SIG-M5 (cell line): ENCODE measurements at places on chromosomes 13 and 19.

DNA sequence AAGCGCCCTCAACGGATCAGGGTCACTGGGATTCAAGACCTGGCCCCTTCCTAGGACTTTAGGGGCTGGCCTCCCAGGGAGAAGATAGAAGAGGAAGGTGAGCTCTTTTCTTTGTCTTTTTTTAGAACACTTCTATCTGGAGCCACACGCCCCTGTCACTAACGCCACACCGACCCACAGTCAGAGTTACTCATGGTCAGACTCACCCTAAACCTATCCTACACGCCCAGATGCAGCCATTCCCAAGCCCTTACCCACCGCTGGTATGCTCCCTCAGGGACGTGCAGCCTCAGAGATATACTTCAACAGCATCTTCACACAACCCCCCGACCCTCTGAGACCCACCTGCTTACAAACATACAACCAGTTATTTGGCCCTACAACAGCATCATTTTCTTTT, 29.9 kb upstream of the MUC16 start:
- no peak for DNase-seq

GRCh38 chr13:101452519-101453485, at the start of gene ITGBL1:
ITGBL1 (plus strand) TSS chr13:101452675; CDS start chr13:101452834, 159 bp downstream.
- DNase-seq, result no peak

DNA sequence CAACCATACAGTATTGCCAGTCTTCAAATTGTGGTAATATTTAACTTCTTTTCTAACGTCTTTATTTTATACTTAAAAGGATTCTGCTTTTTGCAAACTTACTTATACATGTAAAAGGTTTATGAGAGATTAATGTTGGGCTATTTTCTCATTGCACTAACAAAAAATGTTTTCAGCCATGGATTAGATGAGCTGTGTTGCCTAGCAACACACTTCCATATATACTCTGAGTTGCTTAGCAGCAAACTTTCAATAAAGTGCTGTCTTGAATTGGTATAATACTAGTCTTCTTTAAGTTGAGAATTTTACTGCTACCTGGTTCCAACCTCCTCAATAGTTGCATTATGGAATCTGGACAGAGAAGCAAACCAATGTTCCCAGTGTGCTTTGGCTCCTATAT, 777.4 kb upstream of the PCDH9 start:
- no peak for DNase-seq

DNA sequence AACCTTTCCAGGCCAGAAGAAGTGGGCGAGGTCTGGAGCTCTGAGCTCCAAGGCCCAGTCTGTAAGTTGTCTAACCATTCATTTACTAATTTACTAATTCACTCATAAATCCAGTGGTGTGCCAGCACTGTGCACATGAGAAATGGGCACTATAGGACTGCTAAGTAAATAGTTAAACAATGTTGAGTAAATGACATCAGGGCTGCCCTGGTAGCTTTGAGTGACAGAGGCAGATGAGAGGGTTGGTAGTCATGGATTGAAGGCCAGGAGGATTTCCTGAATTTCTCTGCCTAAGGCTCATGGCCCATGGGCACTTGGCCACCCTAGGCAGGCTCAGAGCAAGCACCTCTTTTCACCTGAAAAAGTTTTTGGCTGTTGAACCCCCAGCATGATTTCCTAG, 216.9 kb upstream of the RXFP2 start:
- DNase-seq, result no peak

GRCh38 chr19:40525234-40526051, 51.2 kb upstream of the SHKBP1 start:
- no peak for DNase-seq

- DNase-seq, result no peak
Observed at GRCh38 chr19:3499738-3500428, 591 bp downstream of the DOHH start.

DNA sequence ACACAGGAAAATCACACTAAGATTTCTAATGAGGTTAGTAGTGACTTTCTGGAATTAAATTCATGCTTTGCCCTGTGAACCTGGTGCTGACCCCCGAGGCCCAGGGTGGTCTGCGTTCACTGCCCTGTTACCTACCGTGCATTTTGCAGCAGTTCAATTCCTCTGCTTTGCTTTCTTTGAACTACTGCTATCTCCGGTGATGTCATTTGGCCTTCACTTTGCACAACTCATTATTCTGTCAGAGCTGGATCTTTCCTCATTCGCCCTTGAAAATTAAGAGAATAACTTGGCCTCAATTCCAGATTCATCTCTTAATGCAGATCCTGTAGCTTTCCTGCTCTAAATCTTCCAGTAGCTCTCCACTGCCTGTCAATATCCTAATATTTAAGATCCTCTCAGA, 8.8 kb upstream of the LRRC63 start:
- DNase-seq, result no peak

- DNase-seq, result no peak
Observed at GRCh38 chr19:54518844-54519243, 16.2 kb downstream of the LAIR2 start.

DNA sequence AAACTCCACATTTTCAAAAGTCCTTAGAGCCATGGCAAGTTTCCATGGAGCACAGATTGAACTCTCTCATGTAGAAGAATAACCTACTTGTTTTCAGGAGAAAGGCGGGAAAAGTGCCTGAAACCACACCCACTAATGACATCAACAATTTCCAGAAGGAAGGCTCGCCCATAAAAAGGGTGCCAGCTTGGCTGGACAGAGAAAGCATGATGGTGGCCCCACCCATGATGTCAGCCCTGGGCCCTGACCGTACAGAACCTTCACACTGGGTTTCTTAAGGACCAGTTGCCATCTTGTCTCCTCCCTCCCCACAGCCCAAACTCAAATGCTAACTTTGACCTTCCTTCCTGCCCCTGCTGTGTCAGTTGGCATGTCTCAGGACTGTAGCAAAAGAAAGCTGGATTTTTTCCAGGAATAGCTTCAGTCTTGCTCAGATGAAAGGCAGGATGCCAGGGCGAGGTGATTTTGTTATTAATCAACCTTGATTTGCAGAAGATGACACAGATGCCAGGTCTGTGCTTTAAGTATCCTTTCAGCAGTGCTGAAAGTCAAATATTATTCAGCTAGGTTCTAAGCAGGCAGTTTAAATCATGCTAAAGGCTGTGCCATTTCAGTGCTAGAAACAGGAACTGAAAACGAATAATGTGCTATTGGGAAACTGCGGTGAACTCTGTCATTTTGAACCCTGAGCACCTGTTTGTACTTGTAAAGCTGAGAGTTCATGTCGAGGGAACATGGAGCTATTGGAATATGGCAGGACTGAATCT, 89.5 kb upstream of the RFC3 start:
- peak; percentile 66 for DNase-seq

GRCh38 chr19:55275851-55276719, 3.8 kb downstream of the HSPBP1 start:
- DNase-seq, result no peak

DNA sequence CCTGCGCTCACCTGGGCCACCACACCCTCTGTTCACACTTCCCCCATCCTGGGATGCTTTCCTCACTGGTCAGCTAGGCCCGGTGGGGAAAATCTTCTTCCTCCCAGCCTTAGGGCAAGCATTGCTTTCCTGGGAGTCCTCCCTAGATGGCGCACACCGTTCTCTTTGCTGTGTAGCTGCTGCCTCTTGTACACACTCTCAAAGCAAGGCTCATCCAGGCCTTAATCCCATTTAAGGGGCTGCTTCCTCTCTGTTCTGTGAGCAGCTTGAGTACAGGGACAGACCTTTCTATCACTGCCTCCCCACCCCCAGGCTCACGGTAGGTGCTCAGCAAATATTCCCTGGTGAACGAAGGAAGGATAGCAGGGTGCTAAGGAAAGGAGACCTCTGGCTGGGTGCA, 11.1 kb downstream of the SLC7A10 start:
- no peak for DNase-seq

DNA sequence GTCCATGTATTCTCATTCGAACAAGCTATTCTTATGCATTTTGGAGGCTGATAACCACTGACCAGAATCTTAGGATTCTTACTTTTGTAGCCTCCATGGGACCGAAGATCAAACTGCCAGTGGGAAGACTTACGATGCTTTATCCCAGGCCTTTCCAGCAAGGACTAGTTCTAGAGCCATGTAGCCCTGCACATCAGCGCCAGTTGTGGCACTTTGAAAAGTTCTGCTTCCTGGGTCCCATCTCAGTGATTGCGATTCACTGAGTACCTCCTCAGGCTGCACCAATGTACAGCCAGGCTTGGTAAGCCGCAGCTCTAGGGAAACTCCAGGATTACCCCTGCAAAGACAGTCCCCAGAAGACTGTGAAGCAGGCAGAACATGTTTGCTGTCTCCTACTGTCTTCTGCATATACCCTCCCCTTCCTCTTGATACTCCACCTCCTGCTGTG, 18.9 kb upstream of the ENOX1 start:
- no peak for DNase-seq

DNA sequence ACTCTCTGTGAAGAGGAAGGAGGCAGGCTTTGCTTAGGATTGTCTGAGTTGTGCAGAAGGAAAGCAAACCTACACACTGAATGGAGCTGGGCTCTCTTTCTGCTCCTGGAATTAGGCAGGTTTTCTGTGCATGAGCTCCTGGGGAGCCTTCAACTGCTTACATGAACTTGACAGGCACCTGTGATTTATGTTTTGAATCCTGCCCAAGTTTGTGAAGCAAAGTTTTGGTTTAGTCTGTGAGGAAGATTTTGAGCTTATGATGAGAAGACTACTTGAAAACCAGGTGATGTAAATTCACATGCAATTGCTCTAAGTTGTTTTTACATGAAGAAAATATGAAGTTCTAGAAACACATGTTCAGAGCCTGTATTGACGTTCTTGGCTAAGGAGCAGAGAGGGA, 109.0 kb downstream of the SLAIN1 start:
- DNase-seq, result no peak

DNA sequence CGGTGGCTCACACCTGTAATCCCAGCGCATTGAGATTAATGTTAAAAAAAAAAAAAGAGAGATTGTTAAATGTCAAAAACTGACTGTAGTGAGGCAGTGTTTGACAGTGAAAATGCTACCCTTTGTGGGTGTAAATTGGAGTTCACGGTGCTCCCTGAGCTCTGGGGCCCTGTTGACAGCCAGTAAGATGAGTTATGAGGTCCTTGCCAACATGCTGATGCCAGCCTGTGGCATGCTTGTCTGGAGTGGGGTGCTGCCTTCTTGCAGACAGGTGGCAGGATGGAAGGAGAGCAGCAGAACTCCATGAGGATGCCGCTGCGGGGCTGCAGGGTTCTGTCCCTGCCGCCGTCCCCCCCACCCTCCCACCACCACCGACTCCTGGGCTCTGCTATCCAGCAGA, 25.9 kb downstream of the PRAM1 start:
- no peak for DNase-seq

DNA sequence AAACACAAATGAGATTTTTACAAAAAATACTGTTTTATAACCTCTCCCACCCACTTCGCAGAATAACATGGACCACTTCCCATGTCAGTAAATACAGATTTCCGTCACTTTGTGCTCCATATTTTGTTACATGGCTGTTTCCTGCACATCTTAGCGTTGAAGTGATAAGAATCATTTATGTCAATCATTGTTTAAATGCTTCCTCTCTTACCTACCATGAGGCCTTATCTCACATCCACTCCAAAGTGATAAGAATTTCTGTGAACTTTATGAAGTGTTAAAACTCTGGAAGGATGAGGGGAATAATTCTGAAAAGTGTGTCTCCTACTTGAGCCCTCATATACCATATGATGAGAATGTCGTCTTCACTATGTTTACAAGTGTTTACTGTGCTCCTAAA, 36.6 kb upstream of the IL17D start:
- no peak for DNase-seq

DNA sequence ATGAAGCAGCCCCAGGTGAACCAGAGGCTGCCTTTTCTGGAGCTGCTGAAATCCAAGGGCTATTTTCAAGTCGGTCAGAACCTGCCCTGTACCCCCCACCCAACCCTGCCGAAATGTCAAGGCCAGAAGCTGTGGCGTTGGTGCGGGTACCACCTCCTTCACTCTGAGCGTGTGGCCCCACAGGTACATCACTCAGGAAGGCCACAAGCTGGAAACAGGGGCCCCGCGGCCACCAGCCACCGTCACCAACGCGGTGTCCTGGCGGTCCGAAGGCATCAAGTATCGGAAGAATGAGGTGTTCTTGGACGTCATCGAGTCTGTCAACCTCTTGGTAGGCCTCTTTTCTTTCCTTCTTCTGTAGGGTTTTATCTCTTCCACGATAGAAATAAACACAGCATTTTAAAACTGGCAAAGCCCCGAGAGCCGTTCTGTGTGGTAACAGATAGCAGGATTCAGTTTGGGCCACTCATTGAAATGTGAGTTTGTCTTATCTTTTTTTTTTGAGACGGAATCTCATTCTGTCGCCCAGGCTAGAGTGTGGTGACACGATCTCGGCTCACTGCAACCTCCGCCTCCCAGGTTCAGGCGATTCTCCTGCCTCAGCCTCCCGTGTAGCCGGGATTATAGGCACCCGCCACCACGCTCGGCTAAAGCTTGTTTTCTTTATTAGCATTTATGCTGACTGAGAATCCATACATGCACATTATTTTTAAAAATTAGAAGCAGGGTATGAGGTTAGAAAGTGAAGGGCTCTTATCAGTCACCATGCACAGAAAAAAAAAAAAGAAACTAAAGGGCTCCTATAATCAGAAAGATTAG, 11.3 kb downstream of the AP1M1 start:
- DNase-seq, result no peak

DNA sequence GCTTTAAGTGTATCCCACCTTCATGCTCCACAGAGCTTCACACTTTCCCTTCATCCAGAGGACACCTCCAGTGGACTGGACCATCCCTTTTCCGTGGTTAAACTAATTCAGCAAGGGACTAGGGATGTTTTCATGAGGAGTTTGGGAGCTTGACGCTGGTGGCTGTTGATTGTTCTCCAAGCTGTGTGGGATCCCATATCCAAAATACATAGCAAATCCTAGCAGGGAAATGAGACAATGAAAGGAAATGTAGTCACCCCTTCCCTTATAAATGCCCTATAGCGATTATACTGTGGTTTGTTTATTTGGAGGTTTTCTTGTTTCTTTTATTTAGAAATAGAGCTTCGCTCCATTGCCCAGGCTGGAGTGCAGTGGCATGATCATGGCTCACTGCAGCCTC, 31.6 kb upstream of the DPRX start:
- DNase-seq, result no peak

DNA sequence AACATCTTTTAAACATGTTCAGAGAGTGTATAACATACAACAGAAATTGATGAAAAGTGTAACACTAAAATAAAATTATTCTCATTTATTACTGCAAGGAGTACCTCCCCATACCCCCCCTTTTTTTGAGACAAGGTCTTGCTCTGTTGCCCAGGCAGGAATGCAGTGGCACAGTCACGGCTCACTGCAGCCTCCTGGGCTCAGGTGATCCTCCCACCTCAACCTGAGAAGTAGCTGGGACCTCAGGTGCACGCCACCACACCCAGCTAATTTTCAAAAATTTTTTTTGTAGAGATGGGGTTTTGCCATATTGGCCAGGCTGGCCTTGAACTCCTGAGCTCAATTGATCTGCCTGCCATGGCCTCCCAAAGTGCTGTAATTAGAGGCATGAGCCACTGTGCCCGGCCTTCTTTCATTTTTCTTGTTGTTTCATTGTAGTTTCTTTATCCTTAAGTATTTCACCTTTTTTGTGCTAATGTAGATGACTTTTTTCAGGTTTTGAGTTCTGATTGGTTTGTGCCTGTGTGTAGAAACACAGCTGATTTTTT, 28.3 kb downstream of the GATAD2A start:
- no peak for DNase-seq

- no peak for DNase-seq
Observed at GRCh38 chr13:57682128-57682716, 50.7 kb downstream of the PCDH17 start.
